NCI-H69 (cell line): ENCODE measurements at places on chromosomes 2 and 18.

- DNase-seq: peak; percentile 18
These were observed 6.8 kb upstream of the SNED1 start for GRCh38 chr2:240991378-240992263.

GRCh38 chr18:42659187-42659586 lies 456.3 kb downstream of the RIT2 start:
- no peak for DNase-seq

GRCh38 chr18:77012806-77013541 lies 119.6 kb downstream of the MBP start:
- DNase-seq: no peak

GRCh38 chr18:47175283-47175897 lies 774 bp downstream of the IER3IP1 start:
- peak; percentile 45 for DNase-seq

- peak; percentile 37 for DNase-seq
These were observed 17.1 kb upstream of the NFE2L2 start for GRCh38 chr2:177281400-177282180.

DNA sequence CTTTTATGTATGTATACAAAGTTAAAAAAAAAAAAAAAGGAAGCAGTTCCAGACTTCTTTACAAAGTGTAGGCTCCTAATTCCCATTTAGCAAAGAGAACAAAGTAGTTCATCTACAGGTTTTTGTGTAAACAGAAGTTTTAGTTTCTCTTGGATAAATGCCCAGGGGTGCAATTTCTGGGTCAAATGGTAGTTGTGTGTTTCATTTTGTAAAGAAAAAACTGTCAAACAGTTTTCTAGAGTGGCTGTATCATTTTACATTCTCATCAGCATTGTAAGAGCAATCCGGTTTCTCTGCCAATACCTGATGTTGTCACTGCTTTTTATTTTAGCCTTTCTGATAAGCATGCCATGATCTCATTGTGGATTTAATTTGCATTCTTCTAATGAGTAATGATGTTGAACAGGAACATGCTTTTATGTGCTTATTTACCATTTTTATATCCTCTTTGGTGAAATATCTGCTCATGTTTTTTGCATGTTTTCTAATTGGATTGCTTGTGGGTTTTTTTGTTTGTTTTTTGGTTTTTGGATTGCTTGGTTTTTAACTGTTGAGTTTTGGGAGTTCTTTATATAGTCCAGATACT lies 16.6 kb upstream of the PSME4 start:
- DNase-seq: peak; percentile 88

GRCh38 chr2:138767101-138767500 lies 13.1 kb downstream of the NXPH2 start:
- DNase-seq: no peak

GRCh38 chr2:23401427-23402204 lies 16.6 kb downstream of the KLHL29 start:
- no peak for DNase-seq

DNA sequence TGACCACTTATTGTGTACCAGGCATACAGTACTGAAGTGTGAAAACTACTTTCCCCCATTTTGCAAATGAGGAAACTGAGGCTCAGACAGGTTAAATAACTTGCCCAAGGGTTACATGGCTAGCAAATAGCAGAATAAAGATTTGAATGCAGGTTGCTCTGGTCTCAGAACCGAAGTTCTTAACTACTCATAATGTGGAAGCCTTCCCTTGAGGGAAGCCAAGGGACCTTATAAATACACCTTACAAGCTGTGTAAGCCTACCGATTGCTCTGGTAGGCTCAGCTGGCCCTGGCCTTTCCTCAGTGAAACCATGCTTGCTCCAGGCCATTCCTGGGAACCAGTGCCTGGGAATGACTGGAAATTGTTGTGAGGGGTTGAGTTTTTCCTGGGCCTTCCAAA lies 114.6 kb upstream of the CDCA7 start:
- no peak for DNase-seq

DNA sequence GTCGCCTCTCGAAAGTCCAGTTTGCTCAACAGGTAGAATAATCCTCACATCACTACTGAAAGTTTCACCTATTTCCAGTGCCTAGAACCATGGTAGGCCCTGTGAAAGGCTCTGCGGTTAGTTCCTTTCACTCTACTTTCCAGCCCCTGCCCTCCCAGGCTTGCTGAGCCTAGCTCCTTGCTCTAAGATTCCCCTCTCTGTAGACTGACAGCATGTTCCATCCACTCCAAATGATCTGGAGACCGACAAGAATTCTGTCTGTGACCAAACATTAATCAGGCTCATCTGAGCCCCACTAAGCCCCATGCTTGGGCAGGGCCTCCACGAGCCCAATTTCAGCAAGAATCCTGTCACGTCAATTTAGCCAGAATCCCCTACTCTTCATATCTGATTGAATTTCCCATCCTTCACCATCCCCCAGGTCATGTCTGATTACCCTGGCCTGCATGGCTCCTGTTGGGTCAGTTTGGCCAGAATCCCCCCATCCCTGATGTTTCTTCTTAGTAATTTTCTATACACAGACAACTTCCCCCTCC lies 307.0 kb downstream of the ALK start:
- DNase-seq: no peak

GRCh38 chr2:211251016-211251415 lies 694.6 kb downstream of the CPS1 start:
- DNase-seq: no peak

DNA sequence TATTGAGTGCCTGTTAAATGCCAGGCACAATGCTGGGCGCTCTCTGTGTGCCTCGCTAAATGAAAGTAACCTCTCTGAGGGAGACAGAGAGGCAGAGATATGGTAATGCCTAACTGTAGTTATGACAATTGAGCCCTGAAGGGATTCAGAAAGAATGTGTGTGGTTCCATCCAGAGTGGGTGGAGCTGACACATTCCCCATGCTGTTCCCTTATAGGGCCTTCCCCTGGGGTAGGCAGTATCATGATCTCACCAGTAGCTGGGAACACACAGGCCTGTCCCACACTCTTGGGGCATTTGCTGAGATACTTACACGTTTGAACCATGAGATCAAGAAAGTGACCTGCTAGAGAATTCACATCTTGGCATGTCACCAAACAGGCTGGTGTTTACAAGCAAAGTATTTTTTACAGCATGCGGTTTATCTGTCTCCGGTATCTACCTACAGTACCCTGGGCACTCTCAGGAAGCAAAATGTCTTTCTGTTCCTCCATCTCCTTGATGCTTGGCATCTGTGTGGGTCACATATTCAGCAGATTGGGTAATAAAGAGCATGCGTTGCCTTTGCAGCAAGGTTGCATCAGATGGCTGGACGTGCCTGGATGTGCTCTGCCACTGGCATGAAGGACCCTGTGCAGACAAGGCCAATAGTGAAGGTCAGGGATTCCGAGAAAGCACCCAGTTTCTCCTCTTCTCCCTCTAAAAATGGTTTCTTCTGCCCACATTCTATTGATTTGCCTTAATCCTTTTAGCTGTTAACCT lies 9.4 kb downstream of the CTIF start:
- peak; percentile 48 for DNase-seq

GRCh38 chr2:168790226-168790902 lies 12.1 kb upstream of the NOSTRIN start:
- DNase-seq: no peak

- no peak for DNase-seq
These were observed 198.6 kb upstream of the EPAS1 start for GRCh38 chr2:46098621-46099062.

- no peak for DNase-seq
These were observed 83.3 kb downstream of the RTP5 start for GRCh38 chr2:241952816-241953215.

DNA sequence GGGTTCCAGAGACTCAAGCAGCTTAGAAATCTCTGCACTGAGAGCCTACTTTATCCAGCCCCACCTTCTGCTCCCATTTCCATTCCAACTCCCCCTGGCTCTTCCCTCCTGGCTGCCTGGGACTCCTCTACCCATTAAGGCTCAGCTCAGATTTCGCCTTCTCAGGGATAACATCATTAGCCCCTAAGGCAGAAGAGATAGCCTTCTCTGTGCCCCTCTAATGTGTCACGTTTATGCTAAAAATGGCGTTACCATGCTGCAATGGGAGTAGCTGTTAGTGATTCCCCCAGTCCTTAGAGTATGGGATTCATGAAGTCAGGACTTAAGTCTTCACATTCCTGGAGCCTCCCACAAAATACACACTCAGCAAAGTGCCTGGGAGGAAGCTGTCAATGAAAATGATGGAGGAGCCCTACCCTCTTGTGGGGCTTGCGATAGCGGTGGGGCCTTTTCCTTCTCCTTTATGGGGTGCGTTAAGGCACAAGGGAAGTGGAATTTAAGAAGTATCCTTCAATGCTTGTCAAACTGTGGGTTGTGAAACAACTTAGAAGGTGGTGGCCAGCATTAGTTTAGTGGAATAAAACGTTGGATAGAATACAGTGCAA lies 144.7 kb upstream of the COPS8 start:
- DNase-seq: peak; percentile 14

DNA sequence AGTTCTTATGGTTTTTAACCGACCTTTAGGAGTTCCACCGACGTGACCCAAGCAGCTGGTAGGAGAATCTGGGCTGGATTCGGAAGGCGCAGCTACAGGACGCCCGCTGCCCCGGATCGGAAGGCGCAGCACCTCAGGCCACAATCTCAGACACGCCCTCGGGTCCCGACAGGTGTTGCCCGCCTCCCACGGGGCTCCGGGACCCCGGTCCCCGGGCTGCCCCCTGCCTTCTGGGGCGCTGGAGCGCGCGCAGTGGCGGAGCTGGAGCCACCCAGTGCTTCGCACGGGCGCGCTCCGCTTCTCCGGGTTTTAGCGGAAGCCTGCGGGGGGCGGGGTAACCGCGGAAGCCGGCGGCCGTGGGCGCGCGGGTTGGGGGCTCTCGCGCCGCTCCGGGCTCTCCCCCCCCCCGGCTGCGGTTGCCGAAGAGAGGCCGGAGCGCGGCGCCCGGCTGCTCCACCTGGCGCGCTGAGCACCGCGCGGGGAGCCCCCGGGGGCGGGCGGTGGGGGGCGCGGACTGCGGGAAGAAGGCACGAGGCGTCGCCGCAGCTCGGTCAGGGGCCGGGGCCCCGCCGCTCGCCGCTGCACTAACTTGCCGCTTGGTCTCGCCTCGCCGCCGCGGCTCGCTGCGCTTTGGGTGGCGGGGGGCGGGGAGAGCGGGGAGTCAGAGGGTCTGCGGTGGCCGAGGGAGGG lies 718.8 kb downstream of the DPP10 start:
- peak; percentile 61 for DNase-seq

DNA sequence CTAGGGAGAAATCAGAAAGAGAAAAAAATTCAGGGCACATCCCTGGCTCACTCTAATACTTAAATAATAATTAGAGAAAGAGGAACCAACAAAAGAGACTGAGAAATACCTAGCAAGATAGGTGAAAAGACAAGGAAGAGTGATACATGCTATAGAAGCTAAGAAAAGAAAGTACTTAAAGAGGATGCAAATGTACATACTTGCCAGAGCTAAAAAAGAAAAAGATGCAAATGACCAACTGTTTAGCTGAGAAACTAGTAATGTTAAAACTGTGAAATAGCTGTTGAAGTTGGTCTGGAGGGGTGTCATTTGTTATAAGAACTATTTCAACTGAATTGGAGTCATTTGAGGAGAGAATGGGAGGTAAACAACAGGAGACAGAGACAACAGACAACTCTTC lies 412.2 kb downstream of the SPAG16 start:
- no peak for DNase-seq

DNA sequence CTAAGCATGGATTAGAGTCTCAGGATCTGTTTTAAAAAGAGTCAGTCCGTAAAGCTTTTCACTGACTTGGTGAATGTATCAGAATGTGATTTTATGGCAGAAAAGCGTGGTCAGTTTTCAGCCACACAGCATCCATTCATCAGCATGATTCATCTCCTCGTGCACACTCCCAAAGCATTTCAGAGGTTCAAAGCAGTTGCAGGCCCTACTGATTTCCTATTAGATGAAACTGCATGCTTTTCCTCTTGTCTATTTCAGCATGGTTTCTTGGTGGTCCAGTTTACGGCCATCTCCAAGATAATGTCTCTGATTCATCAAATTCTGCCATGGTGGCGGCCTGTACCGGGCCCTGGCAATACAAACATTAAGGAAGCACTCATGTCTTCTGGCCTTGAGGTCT lies 4.8 kb upstream of the PARD6G start:
- no peak for DNase-seq

- peak; percentile 8 for DNase-seq
These were observed 79.6 kb downstream of the TFCP2L1 start for GRCh38 chr2:121205321-121205942.

GRCh38 chr2:157107877-157108276 lies 149.6 kb upstream of the GALNT5 start:
- peak; percentile 67 for DNase-seq

DNA sequence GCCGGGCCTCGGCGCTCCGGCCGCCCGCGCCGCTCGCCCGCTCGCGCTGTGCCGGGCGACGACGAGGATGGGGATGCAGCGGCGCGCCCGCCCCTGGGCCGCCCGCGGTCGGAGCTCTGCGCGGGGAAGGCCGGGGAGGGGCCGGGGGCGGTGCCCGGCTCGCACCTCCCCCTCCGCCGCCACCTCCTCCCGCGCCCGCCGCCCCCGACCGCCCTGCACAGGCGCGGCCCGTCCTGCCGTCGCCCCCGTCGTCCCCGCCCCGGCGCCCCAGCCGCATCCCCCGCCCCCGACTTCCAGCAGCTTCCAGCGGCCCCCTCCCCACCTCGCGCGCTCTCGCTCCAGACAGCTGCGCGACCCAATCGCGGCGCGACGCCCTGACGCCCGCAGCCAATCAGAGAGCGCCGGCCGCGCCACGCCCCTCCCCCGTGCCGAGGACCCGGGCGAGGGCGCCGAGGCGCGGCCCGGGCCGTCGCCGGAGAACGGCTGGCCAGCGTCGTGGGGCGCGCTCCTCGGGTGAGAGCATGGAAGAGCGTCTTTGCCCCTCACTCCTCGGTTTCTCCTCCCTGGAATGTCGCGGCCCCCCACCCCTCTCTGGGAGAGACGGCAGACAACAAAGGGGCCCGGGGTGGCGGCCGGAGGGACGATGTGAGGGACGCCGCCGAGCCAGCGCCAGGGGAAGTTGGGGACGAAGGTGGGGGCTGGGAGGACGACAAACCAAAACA lies at the start of gene MBOAT2:
MBOAT2 (minus strand) TSS at position 69 of the 722 bp plus-strand sequence. CDS start 70 bp downstream, outside the sequence.
- DNase-seq: peak; percentile 95

DNA sequence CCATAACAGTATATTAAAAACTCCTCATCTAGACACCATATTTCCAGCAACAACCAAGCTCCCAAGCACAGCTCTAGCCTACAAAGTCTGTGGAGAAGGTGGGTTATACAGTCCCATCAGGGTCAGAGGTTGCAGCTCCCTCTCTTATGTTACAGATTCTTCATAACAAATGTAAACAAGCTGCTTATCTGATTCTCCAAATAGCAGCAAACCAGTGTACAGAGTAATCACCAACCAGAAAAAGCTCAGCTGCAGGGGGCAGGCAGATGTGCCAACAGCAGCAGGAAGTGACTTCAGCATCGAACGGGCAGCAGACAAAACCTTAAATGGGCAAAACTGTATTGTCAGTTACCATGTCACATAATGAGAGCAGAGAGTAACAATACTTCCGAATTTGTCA lies 52.9 kb upstream of the NABP1 start:
- peak; percentile 14 for DNase-seq
